ENCODE measurements at places on chromosomes 2 and 18. TPM values are rescaled to one million over a fixed set of nuclear protein-coding genes. Genes with fewer than 3 reads are reported as not detected.

DNA sequence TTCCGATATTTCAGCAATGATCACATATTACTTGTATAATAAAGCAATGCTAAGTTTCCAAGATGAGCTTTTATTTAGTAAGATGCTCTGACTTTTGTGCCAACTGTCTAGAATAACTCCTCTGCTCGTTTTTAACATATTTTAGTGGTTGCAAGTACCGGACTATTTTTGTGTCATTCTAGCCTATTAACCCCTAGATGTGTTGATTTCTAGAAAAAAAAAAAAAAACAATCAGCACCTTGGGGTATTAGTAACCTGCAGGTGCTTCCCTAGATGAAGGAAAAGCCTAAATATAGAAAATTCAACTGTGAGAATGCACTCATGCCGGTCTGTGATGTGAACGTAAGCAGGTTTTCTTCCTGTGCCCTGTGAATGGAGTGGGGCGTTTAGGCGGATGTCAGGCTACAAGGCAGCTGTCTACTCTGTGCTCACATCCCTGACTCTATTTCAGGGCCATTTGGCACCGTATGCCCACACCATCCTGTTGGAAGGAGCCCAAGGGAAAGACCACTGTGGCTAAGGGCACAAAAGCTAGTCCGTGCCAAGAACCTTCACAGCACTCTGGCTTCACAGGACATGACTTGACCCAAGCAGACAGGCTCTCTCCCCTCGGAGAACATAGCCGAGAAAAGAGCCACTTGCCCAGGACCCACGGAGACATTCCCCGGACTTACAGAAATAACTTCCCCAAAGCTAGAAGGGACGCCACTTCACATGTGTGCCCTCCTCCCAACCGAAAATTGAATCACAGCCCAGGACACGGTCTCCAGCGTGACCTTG lies 60.9 kb upstream of the AGAP1 start:
- no peak for DNase-seq

DNA sequence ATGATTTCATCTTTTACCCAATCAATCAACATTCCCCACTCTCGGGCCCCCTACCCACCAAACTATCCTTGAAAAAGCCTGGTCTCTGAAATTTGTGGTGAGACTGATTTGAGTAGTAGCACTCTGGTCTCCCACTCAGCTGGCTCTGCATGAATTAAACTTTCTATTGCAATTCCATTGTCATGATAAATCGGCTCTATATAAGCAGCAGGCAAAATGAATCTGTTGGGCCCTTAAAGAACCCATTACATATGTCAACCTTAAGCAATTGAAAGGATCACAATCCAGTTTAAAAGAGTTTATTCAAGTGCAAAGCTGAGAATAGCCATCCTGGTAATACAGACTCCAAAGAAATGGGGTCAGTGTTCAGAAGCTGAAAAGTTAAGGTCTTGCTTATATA lies 68.2 kb downstream of the NEURL3 start:
- no peak for DNase-seq

- DNase-seq = no peak
Measured at GRCh38 chr2:165698444-165698884, 95.6 kb downstream of the GALNT3 start.

GRCh38 chr2:197839327-197839726 lies 34.9 kb downstream of the PLCL1 start:
- no peak for DNase-seq

GRCh38 chr18:51603551-51603950 lies 406.1 kb upstream of the MEX3C start:
- no peak for DNase-seq

- no peak for DNase-seq
Measured at GRCh38 chr2:173966274-173967098, 1.3 kb upstream of the SP3 start.

DNA sequence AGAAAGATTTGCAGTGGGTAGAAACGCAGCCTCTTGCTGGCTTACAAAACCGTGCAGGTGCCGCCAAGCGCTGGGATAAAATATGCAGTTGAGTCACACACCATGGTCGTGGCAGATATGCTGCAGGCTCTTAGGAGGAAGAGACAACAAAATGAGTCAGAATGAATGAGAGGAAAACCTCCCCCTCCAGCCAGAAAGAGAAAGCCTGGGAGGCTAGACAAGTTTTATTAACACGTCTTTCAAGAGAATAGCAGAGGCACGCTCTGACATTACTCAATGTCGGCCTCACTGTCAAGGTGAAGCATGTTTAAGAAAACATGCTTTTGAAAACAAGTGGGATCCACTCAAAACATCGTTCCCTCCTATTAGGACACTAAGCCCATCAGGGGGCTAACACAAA lies 37.1 kb upstream of the ZCCHC2 start:
- DNase-seq = no peak

- no peak for DNase-seq
Measured at GRCh38 chr2:148258124-148258523, 237.2 kb downstream of the MBD5 start.

GRCh38 chr2:149857344-149857743 lies 269.8 kb upstream of the MMADHC start:
- DNase-seq = no peak

DNA sequence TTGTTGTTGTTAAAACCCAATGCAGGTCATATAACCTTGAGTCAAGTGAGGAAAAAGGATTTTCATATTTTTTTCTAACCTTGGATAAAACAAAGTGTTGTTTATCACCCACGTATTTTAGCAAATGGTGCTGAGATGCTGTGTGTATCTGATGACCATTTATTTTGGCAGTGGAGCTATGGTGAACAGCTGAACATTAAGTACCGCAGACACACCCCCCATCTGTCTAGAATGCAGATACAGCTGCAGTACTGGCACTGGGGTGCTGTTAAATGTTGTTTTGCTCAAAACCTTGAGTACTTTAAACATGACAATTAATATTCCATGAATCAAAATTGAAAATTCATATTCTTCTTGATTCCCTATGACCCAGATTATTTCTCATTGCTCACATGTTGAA lies 773.3 kb upstream of the SLC39A10 start:
- no peak for DNase-seq

DNA sequence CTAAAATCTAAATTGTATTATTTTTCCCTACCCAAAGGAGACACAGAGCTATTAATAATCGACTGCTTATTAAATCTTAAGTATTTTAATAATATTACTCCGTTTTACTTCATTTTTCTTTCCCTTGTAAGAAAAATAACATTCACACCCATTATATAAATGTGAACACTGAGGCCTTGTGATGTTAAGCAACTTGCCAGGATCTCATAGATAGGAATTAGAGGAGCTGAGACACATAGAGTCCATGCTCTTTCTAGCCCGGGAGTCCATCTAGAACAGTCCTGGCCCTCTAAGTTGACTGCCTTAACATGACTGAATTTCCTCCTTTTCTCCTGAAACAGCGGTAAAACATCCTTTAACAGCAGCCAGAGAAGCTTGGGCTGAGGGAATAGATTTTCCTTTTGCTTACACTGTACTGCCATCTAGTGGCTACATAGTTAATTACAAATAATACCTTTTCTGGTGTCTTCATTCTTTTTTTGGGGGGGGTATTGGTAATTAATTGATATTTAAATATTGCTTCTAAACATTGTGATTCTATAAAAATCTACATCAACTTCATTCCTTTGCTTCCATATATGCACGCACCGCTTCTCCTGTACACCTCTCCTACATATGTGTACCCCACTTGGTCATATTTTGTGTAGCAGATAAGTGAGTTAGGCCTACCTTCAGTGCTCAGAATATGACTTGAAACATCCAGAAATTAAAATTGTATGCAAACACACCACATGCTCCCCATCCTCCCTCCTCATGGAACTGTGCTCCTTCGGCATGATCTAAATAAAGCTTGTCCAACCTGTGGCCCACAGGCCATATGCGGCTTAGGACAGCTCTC lies 125.8 kb upstream of the HNMT start:
- DNase-seq = peak; percentile 53

DNA sequence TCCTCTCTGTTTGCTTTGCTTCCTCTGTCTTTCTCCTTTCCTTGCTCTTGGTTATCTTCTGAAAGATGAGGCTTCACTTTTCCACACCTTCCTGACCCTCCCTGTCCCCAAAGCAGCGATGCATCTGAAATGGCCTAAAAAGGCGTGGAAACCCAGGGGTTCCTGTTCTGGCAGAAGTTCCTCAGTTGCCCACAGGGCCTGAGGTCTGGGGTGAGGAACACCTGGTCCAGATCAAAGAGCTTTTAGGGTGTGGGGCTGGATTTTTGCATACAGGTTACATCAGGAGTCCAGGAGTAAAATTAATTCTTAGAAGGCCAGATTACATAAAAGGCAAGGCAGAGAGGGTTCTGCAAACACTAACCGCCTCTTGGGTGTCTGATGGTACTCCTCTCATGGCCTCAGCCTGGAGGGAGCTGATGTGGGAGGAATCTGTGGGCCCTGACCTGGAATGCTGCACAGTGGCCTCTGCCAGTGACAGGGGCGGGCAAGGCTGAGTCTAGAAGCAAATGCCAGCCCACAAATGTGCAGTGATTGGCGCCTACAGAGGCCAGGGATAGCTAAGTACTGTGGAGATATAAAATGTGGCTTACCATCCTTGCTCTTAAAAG lies 41.8 kb downstream of the INPP4A start:
- no peak for DNase-seq

DNA sequence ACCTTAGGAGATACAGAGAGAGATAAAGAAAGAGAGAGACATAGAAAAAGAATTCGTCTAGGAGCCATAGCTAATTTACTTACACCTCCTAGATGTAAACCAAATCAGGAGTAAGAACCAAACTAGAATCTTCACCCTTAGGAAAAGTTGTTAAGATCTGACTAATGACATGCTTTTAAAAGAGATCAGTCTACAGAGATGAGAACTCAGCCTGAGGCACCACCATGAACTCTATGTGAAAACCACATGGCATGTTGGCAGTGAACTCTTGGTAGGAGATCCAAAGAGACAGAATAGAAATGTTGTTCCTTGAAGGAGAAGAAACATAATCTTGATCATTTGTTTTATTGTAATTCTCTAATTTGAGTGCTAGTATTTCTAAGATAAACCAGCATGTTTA lies 585.4 kb upstream of the ID2 start:
- no peak for DNase-seq

DNA sequence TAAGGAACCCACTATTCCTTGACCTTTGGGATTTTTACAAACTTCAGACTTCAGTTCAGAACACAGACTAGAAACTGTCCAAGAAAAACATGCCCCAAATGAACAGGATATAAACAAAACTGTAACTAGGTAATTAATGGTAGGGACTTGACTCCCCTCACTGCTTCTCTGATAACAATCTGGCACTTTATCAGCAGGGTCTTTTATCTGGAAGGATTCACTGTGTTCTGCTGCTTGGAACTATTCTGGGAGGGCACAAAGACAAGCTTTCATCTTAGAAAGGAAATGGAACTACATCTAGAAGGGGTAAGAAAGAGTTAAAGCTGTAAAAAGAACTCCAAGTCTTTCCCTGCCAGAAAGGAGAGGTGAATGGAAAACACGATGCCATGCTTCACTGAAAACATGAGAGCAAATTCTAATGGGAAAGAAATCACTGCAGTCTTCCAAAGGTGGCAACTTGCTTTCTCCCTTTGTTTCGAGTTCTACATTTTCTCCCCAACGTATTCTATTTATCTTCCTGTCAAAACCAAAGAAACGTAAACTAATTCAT lies 181.2 kb downstream of the THADA start:
- DNase-seq = no peak

DNA sequence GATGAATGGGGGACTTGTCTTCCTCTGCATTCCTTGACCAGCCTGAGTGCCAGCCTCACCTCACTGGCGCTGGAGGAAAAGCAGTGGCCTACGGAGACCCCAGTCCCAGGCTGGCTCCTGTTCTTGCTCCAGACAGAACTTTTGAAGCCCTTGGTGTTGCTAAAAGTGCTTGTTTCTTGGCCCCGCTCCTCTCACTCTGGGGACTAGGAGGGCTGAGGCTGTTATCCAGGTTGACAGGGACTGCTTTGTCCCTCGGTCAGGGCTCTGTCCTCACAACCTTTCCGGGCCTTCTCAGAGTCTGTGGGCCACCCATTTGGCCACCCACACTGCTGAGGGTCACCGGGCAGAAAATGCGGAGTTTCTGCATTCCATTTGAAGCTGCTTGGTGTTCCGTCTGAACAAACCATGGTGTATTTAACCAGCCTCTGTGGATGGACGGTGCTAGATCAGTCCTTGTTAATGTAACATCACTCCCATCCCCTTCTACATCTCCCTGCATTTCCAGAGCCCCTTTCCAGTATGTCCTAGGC lies 25.6 kb downstream of the B3GNT7 start:
- no peak for DNase-seq

GRCh38 chr2:132780651-132781050 lies 110.6 kb upstream of the LYPD1 start:
- DNase-seq = no peak

DNA sequence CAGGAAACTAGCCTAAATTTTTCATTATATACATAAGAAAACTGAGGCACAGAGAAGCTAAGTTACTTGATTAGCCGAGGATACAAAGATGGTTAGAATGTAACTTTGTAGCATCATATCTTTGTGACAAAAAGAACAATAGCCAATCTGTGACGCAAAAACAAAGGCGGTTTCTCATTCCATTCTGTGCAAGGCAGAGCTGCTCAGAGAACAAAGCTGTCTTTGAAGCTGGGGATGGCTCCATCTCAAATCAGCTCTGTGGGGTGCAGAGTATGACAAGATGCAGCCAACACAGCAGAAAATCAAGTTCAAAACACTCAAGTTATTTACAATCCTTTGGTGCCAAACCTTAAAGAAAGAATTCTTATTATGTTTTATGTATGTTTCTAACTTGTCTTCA lies 81.9 kb upstream of the VWC2L start:
- no peak for DNase-seq

DNA sequence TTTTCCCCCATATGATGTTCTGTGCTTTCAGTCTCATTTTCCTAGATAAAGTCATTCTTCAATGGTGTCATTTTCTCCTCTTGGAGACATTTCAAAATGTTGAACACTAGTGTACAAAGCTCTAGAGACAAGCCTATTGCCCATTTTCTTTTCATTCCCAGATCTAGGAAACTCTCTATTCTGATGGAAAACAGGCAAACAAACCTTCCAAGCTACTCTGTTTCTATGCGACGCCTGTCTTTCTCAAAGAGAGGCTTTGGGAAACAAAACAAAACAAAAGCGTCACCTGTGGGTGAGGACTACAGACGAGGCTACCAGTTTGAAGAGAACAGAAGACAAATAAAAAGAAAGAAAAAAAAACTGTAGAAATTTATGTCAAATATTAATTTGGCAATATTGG lies 311.0 kb downstream of the CBLN2 start:
- no peak for DNase-seq

DNA sequence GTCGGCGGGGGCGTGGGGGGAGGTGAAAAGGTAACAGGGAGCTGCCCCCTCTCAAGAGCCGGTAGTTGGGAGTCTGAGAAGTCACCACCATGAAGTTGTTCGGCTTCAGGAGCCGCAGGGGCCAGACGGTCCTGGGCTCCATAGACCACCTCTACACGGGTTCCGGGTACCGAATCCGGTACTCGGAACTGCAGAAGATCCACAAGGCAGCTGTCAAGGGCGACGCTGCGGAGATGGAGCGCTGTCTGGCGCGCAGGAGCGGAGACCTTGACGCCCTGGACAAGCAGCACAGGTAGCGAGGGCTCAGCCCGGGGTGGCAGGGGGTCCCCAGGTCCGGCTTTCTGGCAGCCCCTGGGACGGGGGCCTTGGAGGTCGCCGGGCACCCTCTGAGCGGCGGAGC lies 47.1 kb upstream of the ZNF519 start:
- DNase-seq = peak; percentile 19

Gene PROC
- not detected for total RNA-seq

Gene HOXD3
- not detected for total RNA-seq

Gene ANKRD62
- total RNA-seq = not detected

Gene COPS9
- total RNA-seq = 76.5 TPM

Gene PTPRM
- 5.0 TPM for total RNA-seq

Measured in natural killer cell (primary cell).